ENCODE measurements at places on chromosomes 6 and 20. TPM values are rescaled to one million over a fixed set of nuclear protein-coding genes. Genes with fewer than 3 reads are reported as not detected.

PSORS1C1 gene
- 0.54 TPM for total RNA-seq

NKX2-4 gene
- not detected for total RNA-seq

IMPG1 gene
- total RNA-seq, result not detected

C6orf15 gene
- total RNA-seq, result not detected

PACSIN1 gene
- 0.08 TPM for total RNA-seq

PRDM1 gene
- 19.6 TPM for total RNA-seq

C6orf118 gene
- not detected for total RNA-seq
